Cerebellar nuclear complex (tissue), 1 donor: ENCODE measurements at places on chromosomes 12 and 14.

GRCh38 chr12:19428246-19428645, 11.0 kb upstream of the AEBP2 start:
- no peak for DNase-seq

- DNase-seq = no peak
Measured at GRCh38 chr14:96649327-96649601, 147.1 kb downstream of the PAPOLA start.

GRCh38 chr12:130711756-130712155, 4.3 kb downstream of the RIMBP2 start:
- DNase-seq = no peak

DNA sequence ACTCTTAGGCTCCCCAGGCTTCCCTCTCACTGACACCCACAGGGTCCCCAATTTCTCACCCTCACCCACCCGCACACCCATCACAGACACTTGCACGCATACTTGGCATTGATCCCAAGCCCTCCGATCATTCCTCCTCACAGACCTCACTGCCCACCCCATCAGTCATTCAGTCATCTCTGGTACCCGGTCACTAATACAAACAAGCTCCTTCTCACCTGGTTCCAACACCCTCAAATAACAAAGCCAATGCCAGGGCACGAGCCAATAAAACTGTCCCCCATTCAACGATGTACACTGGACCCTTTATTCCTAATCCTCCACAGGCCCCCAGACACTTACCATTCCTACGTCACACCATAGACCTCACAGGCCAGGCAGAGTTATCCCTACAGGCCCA, 2.3 kb downstream of the ZNF605 start:
- DNase-seq = no peak

DNA sequence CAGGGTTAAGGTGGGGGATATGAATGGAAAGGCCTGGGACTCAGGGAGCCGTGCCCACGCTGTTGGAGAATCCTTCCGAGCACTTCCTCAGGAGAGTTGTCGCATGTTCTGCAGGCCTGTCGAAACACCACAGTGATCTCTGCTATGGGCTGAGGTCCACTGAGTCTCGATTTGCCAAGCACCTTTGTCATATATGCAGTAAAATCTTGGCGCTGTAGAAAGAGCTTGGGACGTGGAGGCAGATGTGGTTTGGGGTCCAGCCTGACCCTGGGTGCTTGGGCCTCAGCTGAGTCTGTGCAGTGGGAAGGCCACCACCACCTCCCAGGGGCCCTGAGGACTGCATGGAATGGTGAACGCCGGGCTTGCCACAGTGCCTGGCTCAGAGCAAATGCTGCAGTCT, 32.9 kb downstream of the C14orf132 start:
- no peak for DNase-seq

- DNase-seq = no peak
Measured at GRCh38 chr14:95067526-95067925, 89.8 kb downstream of the DICER1 start.
